Tibial artery (tissue), 4 donors: ENCODE measurements at places on chromosomes 2 and 18.

DNA sequence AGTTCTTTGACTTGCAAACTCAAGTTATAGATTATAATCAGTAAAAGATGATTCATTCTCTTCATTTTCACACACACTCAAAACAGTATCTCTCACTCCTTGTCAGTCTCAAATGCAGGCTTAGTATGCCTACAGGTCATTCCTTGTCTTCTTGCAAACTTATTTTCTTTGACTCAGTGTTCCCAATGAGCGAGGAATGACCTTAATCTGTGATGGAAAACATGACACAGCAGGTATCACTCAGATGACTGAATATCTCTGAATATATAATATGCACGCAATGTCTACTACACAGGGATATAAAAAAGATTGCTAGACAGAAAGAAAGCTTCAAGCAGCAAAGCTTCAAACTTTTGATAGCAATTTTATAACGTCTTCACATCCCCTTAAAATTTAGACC is 127.8 kb upstream of the RGPD4 start:
- DNase-seq: no peak

DNA sequence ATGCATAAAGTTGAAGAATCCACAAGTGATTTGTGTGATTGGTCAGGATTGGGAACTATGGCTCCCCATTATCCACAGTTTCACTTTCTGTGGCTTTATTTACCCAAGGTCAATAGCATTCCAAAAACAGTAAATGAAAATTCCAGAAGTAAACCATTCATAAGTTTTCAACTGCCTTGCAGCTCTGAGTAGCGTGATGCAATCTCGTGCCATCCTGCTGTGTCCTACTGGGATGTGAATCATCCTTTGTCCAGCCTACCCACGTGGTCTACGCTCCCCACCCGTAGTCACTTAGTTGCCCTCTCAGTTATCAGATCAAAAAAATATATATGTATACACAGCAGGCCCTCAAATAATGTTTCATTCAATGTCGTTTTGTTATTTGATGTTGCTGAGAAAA is 89.0 kb upstream of the DLGAP1 start:
- no peak for DNase-seq

- no peak for DNase-seq
Observed at GRCh38 chr2:4381773-4382172, 678.4 kb downstream of the DCDC2C start.

DNA sequence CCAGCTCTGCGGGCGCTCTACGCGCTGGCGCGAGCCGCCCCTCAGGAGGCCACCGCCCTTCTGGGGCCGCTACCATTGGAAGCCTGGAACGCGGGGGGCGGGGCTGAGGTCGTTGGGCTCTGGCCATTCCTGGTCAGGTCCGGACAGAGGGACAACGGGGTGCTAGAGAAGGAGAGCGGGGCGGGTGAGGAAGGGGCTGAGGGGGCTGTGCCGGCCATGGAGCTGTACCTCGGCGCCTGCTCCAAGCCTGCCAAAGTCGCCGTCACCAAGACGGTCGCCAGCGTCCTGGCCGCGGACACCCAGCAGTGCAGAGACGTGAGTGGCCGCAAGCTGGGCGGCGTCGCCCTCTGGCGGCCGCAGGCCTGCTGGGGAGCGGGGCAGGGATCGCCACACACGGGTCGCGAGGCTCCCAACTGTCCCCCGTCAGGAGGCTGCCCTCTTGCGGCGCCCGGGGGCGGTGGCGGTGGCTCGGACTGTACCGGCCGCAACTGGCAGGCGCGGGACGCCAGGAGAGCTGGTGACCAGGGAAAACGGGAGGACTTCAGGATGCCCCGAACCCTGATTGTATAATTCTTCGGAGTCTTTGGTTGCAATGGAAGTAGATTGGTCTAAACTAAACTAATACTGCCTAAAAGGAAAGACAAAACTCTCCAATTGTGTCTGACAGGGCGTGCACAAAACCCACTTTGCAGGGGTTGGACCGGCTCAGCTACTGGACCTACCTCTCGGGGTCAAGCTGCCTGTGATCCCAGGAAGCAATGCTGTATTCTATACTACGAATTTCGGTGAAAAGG is at the start of gene FSIP2:
FSIP2 (plus strand) TSS at position 126 of the 794 bp plus-strand sequence; CDS start at position 217, 91 bp downstream.
- DNase-seq: peak; percentile 70

DNA sequence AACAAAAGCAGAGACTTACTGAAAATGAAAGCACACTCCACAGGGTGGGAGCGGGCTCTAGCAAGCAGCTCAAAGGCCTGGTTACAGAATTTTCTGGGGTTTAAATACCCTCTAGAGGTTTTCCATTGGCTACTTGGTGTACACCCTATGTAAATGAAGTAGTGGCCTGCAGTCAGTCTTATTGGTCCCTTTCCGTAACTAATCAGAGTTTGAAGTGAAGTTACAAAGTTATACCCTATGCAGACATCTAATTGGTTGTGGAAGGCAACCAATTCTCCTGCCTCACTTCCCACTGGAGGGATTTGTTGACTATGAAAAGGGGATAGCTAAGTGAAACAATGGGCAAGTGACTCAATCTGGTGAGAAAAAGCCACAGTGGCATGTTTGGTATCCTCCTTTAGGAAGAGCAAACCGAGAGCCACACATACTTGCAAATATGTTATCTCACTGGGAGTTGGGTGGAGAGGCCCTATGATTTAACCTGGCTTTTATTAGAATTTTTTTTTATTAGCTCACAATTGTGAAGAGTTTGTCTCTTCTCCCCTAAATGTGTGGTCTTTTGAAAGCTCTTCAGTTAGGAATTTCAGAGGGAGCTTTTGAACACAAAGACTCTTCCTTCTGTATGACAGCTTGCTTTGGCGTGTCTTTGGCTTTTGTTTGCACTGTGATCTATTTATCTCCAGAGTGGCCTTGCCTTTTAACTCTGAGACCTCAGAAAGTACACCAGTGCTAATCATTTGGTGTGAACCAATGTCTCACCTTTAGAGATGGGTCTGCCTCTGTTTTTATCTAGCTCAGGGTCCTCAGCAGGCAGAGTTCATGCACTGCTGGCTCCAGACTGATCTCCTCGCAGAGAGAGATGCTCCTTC is 69.6 kb downstream of the MAP4K4 start:
- no peak for DNase-seq

GRCh38 chr2:72131371-72131891 is 16.2 kb downstream of the CYP26B1 start:
- DNase-seq: peak; percentile 51

DNA sequence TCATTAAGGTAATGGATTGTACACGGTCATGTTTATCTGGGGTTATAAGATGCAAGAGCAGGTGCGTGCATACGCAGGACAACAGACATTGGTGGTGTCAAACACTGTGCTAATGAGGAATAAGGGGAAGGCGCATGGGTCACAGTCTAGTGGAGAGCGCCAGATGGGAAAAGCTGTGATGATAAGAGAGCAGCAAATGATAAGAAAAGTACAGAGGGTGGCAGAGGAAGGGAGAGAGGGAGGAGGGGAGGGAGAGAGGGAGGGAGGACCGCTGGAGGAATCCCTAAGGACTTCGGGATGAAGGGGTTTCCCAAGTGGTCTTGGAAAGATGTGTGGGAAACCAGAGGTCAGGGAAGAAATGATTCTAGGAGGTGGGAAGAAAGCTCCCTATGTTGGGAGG is 2.9 kb downstream of the TNFRSF11A start:
- no peak for DNase-seq

GRCh38 chr2:42769583-42770287 is 5.8 kb upstream of the OXER1 start:
- no peak for DNase-seq

DNA sequence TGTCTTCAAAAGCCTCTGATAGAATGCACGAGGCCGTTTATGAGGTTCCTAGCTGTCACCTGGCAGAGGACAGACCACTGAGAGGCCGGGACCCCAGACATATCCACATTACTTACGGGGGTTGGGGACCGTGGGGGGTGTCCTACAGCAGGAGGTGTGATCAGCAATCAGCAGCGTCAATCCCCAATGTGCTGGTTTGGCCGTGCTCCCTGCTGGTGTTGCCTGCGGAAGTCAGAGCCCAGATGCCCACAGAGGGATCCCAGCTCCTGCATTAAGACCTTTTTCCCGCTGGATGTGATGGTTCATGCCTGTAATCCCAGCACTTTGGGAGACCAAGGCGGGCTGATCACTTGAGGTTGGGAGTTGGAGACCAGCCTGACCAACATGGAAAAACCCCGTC is 20.8 kb upstream of the SP5 start:
- DNase-seq: no peak

DNA sequence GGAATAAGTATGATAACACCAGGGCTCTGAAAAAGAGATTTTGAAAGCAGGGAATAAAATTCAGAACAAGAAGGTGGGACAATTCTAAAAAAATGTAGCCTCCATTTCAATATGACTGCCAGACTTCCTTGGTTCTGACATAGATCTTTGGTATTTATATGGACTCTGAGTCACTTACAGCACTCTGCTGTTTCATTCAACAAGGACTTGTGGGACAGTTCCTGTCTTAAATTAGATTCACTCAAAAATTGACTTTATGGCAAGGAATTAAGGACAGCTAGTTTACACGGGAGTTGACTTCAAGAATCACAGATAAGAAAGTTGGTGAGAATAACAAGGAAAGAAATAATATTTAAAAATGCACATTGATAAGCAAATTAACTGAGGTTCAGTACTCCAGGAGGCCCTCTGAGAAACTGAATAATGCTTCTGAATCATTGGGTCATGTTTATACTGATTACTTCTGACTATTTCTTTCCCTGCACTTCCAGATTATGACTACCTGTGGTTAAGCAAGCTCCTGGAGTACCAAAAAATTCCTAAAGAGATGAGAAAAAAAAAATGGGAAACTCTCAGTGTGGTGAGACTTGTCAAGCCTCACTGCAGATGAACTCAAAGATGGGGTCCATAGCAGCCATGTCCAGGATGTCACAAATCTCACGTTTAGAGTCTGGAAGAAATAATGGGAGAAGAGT is 828.3 kb upstream of the PIK3C3 start:
- no peak for DNase-seq

DNA sequence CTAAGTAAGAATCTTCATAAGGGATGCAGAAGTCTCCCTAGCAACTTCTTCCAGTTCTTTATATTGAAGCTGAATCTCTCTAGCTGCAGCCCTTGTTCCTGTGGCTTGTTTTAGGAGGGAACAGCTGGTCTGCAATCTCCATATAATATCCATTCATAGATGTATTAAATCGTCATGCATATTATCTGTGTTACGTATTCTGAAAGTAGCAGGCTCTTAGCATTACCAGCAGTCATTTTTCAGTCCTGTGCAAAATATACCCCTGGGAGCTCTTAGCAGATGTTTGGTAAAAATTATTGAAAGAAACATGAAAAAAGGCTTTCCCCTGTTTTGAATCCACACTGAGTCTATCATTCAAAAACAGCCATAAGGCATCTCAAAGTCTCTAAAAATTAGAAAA is 385.3 kb downstream of the IRS1 start:
- no peak for DNase-seq

GRCh38 chr2:135164431-135164830 is 112.3 kb downstream of the RAB3GAP1 start:
- DNase-seq: no peak

DNA sequence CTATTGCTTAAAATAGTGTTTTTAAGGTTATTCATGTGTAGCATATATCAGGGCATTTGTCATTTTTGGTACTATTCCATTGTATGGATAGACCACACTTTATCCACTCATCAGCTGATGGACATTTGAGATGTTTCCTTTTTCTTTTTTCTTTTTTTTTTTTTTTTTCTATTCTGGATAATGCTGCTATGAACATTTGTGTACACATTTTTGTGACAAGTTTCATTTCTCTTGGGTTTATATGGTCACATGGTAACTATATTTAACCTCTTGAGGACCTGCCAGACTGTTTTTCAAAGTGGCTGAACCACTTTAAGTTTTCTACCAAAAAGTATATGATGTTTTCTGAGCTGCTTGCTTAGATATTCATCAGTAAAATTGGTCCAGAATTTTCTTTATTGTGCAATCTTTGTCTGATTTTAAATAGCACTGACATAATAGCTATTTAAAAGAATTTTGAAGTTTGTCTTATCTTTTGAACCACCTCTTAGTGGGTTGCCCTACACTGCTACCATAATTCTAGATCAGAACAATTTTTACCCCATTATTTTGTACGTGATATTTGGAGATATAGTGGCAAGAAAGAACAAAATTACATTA is 219.4 kb upstream of the SIX3 start:
- DNase-seq: no peak

DNA sequence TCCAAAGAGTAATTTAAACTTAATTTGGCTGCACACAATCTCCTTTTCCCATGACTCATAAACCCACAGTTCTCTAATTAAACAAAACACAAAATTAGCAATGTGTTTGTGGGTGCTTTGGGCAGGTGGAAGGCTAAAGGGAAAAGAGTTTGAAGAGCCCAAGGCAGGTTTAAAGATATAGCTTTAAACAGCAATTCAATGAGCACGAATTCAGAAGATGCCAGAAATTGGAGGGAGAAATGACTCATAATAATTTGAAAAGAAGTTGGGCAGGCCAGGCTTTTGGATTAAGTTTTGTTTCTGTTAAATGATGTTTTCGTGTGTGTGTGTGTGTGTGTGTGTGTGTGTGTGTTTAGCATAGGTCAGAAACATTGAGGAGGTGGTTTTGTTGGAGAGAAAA is 594.8 kb upstream of the ZEB2 start:
- no peak for DNase-seq

GRCh38 chr2:112032224-112032586 is 22.9 kb upstream of the TMEM87B start:
- DNase-seq: no peak

DNA sequence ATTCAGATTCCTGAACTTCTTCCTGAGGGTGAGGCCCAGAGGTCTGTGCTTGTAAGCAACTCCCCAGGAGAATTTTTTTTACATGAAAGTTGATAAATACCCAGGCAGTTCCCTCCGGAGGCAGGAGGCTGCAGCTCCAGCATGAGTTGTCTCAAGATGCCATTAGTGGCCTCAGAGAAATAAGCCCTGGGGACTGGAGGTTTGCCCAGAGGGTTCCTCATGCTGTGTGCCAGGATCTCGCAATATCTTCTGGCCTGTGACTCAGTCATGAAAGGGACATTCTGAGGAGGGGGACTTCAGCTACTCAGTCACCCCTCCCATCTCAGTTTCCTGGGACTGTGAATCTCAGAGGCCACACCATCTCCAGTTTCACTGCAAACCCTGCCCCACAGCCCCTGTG is 49.9 kb downstream of the LYPD1 start:
- no peak for DNase-seq

- DNase-seq: no peak
Observed at GRCh38 chr2:186440506-186440905, 45.6 kb upstream of the ZC3H15 start.

DNA sequence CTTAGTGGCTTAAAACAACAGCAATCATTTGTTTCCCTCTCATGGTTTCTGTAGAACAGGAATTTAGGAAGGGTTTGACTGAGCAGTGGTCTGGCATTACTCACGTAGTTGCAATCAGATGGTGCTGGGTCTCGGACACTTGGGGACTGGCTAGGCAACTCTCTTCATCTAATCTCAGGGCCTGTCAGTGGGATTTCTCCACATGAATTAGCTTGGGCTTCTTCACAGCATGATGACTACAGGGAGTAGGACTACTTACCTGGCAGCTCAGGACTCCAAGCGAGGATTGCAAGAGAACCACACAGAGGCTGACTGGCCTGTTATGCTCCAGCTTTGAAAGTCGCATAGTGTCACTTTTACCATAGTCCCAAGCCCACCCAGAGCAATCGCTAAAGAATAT is 125.1 kb downstream of the TTC27 start:
- DNase-seq: no peak
